Fibroblast of skin of right biceps (primary cell): ENCODE measurements at places on chromosomes 2 and 18.
A peak's percentile ranks its signal among the peaks of the same experiment; 100 is the strongest.

- DNase-seq: no peak
These were observed 160.3 kb downstream of the VAPA start for GRCh38 chr18:10074110-10074509.

GRCh38 chr2:217826520-217826919, 176.3 kb downstream of the TNS1 start:
- DNase-seq: no peak

GRCh38 chr2:59956981-59957380, 596.5 kb downstream of the BCL11A start:
- DNase-seq: no peak

- no peak for DNase-seq
These were observed 87.7 kb upstream of the DDX18 start for GRCh38 chr2:117726747-117727146.

- no peak for DNase-seq
These were observed 324.6 kb downstream of the RBM43 start for GRCh38 chr2:150937030-150937429.

- DNase-seq: peak; percentile 20
These were observed 69.6 kb downstream of the EML4 start for GRCh38 chr2:42238644-42239288.

DNA sequence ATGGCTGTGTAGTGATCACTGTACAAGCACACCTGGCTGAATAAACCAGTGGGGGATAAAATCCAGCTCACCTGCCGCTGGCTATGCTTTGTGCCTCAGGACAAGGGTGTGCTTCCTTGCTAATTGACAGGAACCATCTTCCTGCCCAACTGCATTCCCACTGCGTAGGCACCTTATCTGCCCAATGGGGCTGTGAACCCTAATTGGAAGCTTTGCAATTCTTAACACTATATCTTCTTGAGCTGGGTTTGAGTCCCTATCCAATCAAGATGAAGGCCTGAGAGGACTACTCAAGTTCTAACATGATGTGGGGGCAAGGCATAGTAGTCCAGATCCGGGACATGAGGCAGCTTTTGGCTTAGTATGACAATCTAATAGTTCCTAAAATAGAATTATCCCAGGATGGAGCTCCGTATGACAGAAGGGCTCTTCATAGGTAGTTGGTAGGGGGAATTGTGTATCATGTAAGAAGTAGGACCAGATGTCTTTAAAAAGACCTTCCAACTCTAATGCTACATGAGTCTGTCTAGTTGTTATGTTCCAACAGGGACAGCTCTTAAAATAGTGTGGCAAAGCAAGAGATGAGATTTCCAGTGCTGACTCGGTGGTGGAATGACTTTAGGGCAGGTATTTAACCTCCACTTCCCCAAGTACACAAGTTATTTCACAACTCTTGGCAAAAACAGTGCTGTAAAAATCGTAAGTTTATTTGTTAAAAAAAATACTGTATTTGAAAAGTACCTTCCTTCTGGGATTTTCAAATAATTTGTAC, 2.3 kb upstream of the TMEM150A start:
- no peak for DNase-seq

DNA sequence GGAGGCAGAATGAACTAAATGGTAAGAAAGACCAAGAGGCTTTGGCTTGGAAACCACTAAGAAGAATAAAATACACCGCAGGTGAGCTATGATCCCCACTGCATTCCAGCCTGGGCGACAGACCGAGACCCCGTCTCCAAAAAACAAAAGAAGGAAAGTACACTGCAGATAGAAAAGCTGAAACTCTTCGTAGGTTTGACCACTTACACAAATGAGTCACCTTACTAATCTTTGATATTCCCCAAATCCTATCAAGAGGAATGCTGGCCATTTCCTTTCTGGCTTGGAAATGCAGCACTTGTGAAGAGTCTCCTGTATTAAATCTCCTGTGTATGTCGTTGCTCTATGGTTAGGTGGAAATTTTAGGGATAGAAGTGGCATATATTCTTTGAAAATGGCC, 108.8 kb downstream of the MTCL1 start:
- peak; percentile 80 for DNase-seq

DNA sequence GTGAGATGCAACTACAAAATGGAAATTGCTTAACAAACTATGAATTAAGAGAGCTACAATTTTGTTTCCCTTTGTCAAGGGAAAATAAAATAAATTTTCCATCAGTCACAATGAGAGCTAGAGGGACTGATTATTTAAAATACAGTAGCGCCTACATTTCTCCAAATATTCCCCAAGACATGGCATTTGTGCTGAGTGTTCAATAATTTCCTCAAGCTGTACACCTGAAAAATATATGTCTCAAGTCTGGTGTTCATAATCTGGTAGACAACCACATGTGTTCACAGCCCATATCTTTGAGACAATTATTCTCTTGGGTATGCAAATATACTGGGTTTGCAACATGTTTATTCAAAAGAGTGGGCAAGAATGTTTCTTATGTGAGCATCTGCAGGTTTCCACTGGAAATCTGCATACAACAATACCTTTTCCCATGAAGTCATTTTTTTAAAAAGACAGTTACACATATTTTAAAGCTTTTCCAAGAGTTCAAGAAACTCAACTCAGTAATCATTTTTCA, 240.1 kb upstream of the VRK2 start:
- no peak for DNase-seq

DNA sequence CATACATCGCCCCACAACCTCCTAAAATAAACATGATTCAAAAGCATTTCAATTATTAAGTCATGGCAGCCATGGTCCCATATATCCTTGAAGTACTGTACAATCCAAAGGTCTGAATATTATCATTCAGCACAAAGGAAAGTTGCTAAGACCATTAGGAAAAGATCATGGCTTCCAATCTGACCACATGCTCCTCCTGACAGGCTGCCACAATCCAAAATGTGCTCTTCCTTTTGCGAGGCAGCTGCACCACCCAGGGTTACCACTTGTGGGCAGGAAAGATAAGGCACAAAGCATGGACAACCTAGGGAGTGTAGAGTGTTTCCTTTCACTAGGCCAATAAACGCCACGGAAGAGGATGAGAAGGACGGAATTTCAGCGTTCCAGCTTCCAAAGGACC, 5.4 kb downstream of the BOLA3 start:
- DNase-seq: no peak

DNA sequence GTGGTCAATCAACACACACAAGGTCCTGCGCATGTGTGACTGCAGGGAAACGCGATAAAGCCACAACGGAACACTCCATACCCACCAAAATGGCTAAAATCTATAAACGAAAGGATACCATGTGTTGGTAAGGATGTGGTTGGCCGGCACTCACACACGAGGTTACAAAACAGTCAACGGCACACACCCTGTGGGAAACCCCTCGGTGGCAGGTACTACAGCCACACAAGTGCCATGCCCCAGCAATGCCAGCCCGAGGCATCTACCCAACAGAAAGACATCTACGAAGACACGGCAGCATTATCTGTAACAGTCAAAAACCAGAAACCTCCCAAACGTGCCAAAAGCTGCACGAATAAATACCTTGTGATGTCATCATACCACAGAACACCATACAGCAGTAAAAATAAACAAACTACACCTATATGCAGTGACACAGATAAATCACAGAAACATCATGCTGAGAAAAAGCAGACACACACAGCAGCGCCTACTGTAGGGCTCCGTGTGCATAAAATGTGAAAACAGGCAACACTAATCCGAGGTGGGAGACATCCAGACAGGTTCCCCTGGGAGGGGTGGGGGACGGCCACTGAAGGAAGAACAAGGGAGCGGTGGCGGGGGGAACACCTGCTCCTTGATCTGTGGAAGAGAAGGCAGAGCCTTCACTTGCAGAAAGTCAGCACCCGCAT, 36.7 kb downstream of the HDAC4 start:
- no peak for DNase-seq

GRCh38 chr2:118878531-118879149, 31.2 kb upstream of the EN1 start:
- no peak for DNase-seq

DNA sequence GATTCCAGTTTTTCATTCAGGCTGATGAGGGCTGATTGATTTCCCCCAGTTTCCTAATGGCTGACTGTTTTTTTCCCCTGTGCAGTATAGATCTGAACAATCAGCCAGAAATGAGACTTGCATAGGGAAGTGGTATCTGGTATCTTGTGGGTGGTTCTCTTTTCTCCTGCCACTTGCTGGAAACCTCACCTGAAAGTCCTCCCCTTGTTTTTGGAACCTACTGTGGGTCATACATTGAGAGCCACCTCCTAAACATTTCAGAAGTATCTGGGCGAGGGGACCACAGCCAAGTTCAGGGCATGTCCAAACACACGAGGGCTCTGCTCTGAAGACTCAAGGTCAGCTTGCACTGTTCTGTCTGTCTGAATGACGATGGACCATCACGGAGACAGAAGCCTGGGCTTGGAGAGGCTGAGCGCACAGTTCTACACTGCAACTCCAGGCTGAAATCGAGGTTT, 19.3 kb downstream of the ALPK2 start:
- DNase-seq: no peak

DNA sequence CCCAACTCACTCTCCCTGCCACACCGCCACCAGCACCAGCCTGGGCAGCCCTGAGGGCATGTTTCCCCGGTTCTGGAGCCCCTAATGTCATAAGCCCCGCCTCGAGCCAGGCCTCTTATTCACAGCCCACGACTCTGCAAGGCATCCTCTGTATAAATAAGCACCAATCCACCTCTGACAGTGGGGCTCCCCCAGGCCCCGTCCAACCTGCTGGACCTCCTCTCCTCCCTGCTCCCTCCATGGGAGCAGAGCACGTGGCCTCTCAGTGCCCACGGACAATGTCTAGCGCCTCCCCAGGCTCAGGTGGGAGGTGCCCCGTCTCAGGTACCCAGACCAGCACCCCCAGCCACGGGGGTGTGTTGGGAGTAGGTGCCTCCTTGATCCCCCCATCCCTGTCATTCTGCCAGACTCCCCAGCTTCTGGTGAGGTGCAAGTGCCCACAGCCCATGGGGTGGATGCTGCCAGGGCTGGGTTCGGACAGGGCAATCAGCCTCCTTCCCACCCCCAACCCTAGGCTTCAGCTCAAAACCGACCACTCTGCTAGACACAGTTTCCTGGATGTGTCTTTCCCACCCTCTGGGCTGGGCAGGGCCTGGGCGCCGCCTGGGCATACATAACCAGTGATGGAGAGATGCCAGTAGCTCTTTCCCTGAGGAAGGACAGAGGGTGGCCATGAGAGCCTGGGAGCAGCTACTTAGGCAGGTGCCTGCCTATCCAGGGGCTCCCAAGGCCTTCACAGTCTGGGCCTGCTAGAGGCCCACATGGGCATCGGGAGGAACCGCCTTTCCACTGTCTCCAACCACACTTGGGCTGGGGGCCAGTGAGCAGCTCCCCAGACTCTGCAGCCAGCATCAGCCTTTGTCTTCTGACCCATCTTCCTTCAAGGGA, 1.6 kb upstream of the ADRA2B start:
- no peak for DNase-seq

GRCh38 chr18:23384778-23385736, 68.0 kb upstream of the RIOK3 start:
- DNase-seq: no peak

GRCh38 chr2:3840611-3841155, 137.3 kb downstream of the DCDC2C start:
- no peak for DNase-seq

DNA sequence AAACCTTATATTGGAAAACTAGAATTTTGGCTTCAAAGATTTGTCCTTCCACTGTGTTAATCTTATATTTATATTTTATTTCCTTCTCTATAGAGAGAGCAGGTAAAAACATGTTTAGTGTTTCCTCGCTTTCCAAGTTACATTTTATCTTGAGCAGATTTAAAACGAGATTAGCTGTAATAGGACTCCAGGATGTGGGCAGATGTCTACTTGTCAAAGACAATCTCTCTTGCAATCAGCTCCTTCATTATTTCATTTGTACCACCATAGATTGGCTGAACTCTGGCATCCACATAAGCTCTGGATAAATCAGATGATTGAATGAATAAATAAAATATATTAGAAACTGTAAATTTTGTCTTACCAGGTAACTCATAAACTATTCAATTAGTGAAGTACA, 17.5 kb upstream of the KANSL1L start:
- no peak for DNase-seq

- no peak for DNase-seq
These were observed 92.4 kb upstream of the ITGA6 start for GRCh38 chr2:172334988-172335387.

DNA sequence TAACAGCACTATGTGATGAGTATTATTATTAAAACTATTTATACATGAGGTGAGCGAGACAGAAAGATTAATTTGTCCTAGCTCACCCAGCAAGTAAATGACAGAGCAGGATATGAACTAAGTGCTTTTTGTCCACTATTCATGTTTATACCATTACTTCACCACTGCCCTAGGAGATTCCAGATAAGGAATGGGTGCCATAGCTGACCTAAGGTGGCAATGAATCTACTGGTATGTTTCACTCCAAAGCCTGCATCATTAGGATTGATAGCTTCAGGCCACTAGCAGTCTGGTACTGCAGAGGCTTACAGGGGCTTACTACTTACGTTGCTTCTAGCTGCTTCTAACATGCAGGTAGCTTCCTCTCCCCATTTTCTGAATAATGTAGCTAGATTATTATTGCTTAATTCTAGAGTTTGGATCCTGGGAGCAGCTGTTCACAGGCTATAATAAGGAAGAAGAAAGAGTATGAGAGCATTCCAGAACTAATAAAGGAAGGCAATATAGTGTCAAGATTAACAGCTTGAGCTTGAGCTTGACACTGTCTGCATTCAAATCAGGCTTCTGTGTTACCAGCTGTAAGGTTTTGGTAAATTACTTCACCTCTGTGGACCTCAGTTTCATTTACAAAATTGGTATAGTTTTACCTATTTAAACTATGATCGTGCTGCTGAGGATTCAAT, 153.7 kb downstream of the GALNT3 start:
- no peak for DNase-seq

- no peak for DNase-seq
These were observed 61.7 kb upstream of the NCK2 start for GRCh38 chr2:105683011-105683492.

DNA sequence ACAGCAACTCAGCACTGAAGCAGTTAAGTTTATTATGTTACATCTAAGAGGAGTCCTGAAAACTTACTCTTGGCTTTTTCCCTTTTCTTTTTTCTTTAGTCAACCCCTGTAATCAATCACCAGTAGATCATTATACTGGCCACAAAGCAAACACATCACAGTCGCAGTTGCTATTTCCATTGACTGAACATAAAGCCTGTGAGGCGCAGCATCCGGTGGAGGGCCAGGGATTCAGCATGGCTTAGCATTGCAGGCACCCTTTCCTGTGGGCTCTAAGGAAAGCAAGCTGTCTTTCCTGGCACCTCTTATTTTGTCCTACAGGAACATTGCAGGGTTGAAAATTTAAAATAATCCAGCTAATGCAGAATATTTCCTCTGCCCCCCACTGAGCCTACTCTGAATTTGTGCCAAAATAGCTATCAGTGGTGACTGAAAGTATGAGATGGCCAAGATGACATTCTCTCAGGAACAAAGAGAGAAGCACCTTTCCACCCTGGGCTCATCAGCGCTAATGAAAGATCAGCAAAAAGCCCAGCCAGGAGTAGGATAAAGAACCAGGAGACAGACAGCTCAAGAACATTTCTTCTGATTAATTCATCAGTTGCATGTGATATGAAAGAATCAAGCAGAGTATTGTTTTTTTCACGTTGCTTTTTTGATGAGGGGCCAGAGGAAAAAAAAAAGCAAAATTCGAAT, 85.3 kb upstream of the SULT1C3 start:
- no peak for DNase-seq

GRCh38 chr18:34942276-34942675, 98.9 kb upstream of the MAPRE2 start:
- no peak for DNase-seq
